Urinary bladder (tissue), 4 donors: ENCODE measurements at places on chromosomes 16 and 17. TPM values are rescaled to one million over a fixed set of nuclear protein-coding genes. Genes with fewer than 3 reads are reported as not detected.

- DNase-seq: no peak
These were observed 351.2 kb downstream of the C16orf95 start for GRCh38 chr16:86965840-86966550.

GRCh38 chr16:69942627-69943170, 8.4 kb upstream of the CLEC18A start:
- DNase-seq: no peak

- DNase-seq: no peak
These were observed 31.0 kb downstream of the NAGPA start for GRCh38 chr16:5002699-5003143.

DNA sequence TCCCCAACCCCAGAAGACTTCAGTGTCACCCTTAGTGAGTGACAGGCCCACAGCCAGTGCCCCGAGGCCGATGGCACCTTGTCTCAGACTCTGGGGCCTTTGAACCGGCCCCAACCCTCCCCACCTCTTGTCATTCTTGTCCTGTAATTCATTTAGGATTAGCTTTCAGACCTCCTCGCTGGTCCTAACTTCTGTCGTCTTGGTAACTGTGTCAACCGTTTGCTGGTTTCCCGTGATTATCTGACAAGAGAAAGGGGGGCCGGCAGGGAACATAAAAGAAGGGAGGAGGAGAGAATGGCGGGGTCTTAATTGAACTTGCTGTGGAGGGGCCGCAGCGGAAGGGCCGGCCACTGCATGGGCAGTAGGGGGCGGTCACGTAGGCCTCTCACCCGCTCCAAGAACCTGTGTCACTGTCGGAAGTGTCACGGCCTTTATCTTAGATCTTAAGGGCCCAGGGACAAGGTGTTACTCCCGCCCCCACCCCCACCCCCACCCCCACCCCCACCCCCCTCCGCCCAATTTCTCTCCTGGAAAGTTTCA, 46.5 kb upstream of the GSE1 start:
- no peak for DNase-seq

DNA sequence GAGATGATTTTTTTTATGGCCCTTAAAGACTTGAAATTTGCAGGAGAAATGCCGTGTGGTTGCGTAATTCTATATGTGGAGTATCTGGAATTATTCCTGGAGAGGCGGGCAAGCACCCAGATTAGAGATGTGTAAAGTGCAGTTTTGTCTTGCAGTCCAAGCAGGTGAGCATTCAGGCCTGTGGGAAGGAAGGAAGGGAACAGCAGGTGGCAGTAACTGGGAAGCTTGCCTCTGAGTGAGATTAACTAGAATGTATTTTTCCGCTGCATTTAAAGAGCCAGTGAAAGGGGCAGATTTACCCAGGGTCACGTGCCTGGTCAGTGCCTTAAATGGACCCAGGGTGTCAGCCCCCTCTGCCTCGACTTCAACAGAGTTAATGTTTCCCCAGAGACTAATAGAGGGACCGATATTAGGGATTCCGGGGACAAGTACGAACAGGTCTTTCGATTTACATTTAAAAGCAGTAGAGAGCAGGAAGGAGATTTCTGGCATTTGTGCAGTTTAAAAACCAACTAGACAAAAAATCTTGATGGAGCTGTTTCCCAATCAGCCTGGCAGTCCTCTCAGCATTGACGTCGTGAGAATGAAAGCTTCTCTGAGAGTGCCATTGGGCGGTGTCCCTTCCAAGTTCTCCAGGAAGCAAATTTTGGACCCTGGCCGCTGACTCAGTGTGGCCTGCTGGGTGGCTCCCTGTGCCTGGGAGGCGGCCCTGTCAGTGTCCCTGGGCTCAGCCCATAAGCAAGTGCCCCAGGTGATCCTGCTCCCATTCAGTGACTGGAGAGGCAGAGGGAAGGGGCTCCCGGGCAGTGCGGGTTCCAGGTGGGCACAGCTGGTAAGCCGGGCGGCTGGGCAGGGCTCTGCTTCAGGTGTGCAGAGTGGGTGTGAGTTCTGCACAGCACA, 38.2 kb downstream of the KSR1 start:
- peak; percentile 59 for DNase-seq

DNA sequence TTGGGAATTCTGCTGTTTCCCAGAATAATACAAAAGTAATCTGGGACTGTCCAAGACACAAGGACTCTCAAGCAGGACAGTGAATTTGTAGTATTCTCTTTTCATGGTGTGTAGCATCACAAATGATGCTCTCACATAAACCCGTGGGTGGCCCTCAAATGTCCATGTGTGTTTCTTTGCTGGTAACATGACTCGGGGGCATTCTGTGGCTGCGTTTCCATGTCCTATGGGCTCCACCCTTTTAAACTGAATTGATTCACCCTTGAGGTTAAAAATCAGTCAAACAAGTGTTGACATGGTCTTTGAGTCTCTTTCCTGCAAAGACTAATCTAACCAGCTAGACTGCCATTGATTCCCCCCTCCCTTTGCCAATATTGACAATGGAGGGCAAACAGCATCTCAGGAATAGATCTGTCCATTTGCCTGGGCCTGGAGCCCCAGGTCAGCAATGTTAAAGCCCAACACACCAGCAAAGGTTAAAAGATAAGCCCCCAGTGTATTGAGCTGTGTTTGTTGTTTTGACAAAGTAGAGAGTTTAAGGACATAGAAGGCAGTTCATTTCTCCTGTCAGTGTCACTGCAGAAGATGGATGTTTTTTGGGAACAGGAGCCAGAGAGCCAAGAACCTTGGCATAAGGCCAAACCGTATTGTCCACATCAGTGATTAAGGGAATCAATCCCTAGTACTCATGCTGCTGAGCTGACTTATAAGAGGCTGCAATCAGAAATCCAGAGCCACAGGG, 117.1 kb upstream of the COX10 start:
- no peak for DNase-seq

DNA sequence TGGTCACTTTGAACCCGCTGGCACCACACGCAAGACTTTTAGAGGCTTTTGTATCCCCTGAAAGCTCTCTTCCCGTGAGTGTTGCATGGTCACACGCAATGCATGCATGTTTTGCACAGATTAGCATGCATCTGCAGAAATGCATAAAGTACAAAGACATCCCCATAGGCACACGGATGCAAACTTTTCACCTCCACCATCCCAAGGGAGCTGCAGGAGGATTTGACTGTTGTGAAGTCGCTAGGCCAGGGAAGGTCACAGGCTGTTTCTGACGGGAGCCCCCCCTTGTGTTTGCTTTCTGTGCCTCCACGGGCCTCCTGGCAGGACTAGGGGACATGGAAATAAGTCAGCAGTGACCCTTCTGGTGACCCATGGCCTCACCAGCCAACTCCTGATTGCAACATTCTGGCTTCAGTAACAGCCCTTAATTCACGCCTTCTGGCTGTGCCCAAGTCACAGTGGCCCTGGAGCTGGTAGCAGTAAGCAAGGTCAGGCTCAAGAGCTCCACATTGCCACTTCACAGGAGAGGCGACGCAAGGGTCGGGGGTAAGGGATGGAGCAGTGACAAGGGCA, 45.1 kb downstream of the SOX9 start:
- no peak for DNase-seq

Gene CARD14
- 1.2 TPM for polyA plus RNA-seq

Gene GAS7
- 32.7 TPM for polyA plus RNA-seq

Gene SLFN12L
- polyA plus RNA-seq: 0.30 TPM
